ENCODE measurements at places on chromosomes 4 and X.
A peak's percentile ranks its signal among the peaks of the same experiment; 100 is the strongest.

GRCh38 chr4:176099314-176099713 is 33.7 kb downstream of the WDR17 start:
- DNase-seq: no peak

DNA sequence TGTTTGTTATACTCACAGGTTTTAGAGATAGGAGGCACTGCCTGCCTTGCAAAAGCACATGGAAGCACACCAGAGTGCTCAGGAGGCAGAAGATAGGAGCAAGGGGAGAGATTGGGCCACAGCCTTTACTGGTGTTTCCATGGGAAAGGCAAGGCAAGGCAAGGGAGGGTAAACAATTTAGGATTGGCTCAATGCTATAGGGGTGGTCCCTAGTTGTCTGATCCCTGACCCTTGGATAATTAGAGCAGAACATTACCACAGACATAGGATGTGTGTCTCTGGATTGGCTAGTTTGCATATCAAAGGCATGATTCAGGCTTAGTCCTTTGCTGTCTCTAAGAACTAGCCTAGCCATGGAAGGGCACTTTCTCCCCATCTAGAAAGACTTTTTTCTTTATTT is 36.1 kb downstream of the GRXCR1 start:
- DNase-seq: no peak

DNA sequence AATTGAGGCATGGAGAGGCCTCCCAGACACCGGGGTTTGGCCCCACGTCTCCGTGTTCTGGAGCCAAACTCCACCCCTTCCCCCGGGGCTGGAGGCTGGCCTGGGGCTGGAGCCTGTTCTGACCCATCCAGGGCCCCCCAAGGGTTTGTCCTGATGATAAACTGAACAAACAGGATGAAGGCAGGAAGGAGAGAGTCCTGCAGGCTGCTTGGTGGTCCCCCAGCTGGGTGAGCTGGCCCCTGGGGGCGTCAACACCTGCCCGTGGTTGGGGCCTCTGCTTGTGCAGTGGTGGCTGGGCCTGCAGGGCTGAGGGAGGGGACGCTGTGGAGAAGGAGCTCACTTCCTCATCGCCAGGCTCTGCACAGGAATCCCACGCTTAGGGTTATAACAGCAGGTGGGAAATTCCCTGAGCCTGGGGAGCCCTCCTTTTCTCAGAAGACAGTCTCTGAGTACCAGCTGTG is 2.3 kb downstream of the SH3TC1 start:
- no peak for DNase-seq

DNA sequence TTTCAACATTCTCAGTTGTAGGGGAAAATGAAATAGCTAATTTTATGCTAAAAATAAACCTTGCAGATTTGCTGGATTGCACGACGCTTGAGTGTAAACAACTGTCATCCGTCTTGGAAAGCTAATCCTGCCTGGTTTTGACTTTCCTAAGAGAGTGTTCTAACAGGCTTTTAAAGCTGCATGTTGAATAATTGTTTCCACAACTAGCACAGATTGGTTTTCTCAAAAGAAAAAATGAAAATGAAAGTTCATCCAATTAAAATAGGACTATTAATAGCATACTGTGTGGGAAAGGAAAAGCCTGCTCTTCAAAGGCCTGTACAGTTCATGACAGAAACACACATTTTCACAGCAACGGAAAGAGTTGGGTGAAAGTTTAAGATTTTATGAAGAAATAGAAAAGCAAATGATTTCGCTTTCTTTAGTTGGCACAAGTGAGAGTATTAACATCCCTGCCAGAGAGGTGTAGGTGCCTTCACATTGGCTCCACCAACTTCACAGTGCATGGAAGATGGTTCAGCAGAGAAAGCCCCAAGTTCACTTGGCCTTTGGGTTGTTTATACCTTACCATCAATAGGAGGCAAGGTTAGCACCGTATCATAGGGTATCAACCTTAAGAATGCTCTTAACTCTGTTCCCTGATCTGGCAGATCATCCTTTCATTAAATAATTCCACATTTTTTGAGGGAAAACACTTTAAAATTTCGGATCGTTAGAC is 140.0 kb upstream of the GUCY1A1 start:
- no peak for DNase-seq

GRCh38 chr4:40909363-40909876 is 159.7 kb downstream of the NSUN7 start:
- DNase-seq: no peak

- DNase-seq: peak; percentile 71
These were observed 375 bp downstream of the FGFR3 start for GRCh38 chr4:1793496-1793840.

- no peak for DNase-seq
These were observed 154.4 kb upstream of the KLF3 start for GRCh38 chr4:38509551-38509950.

- DNase-seq: no peak
These were observed 72.7 kb upstream of the BOD1L1 start for GRCh38 chr4:13700021-13700857.

GRCh38 chr4:165006456-165006855 is 25.3 kb upstream of the TRIM60 start:
- DNase-seq: no peak

GRCh38 chr4:7591409-7592053 is 156.8 kb upstream of the PSAPL1 start:
- DNase-seq: no peak

DNA sequence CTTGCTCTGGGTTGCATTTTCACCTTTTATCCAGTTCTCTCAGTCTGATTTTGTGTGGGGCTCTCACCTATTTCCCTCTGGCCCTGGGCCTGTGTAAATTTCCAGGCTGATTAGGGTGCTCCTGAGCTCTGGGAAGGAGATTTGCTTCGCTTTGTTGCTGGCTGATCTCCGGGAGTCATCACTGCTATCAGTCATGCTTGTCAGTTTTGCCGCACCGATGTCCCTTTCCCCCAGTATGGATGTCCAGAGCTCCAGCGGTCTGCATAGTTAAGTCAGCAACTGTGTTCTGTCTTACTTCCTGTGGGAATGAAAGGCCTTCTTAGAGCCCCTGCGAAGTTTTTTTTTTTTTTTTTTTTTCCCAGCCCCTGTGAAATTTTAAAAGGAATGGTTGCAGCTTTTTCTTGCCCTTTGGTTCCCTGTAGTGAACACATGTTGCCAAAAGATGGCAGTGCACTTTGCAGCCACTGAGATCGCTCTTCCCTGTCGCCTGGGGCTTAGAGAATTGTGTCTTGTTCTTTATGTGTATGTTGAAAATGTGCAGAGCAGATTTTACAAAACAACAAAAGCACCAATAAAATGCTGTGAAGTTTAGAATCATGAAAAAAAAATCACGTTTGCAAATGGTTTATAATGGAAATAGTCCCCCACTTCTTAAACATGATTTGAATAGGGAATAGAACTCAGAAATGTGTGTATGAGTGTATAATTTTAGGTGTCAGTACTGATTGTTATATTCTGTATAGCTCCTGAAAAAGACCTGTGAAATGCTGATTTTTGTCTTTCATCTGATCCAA is 109.1 kb upstream of the SLC4A4 start:
- peak; percentile 57 for DNase-seq

DNA sequence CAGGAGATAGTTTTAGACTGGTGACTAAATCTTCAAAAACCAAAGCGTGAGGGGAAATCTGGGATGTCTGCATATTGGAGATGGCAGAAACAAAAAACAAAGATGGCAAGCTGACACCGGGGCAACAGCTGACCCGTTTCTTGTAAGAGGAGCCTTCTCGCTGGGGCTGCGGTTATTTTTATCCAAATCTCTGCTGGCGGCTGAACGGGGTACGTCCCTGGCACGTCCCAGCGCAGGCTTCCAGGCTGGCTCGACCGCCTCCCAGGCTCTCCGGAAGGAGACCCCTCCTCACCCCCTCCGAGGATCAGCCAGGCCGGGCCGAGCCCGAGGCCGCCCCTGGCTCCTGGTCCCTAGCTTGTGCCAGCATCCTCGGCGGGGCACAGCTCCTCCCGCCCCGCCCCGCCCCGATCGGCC is 403 bp downstream of the SGCB start:
- DNase-seq: peak; percentile 21

DNA sequence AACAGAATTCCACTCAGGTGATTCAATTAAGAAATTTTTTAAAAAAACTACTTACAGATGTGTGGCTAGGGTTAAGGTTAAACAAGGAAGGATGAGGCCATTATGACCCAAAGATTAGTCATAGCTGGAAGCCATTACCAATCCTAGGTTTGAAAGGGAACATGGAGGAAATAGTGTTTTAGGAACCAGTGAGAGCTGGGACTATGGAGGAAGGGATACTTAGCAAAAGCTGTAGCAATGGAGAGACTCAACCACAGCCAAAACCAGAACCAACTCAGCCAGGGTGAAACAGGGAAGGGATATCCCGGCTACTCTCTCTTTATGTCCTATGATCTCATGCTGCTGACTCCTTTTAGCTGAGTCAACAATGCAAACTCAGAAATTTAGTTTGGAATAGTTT is 148.6 kb upstream of the CNKSR2 start:
- DNase-seq: no peak

GRCh38 chrX:125089761-125090445 is 229.8 kb upstream of the TEX13C start:
- DNase-seq: no peak

DNA sequence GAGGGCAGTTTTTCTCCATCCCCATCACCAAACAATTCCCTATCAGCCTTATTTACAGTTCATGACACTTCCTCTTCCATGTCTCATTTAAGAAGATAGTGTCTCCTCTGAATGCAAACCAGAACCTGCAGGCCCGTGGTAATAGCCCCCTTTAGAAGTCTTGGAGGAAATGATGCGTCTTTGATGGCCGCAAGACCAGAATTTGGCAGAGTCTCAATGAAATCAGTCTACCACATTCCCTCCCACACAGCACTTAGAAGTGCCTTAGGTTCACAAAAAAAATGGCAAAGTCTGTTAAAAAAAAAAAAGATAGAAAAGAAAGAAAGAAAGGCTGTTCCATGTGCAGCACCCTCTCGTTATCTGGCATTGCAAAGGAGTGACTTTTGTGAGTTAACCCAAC is 2.1 kb upstream of the KDR start:
- no peak for DNase-seq

- no peak for DNase-seq
These were observed 34.1 kb downstream of the CNKSR2 start for GRCh38 chrX:21408307-21408706.

GRCh38 chrX:49951524-49952193 is 29.3 kb downstream of the CLCN5 start:
- no peak for DNase-seq

DNA sequence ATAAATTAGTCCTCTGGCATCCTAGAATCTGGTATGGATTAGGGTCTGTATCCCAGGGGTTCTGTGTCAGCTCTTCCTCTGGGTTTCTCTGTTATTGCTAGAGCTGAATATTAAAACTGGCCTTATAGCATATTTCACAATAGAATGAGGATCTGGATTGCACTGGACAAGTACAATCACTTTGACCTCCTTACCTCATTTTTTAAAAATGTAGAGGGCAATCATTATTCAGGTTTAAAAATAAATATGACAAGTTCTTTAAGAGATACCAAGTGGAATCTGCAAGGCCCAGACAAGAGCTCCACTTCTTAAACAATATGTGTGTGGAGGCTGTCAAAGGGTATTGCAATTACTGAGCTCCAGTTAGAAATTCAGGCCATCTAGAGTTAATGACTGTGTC is 1.4 kb downstream of the PALLD start:
- DNase-seq: no peak

DNA sequence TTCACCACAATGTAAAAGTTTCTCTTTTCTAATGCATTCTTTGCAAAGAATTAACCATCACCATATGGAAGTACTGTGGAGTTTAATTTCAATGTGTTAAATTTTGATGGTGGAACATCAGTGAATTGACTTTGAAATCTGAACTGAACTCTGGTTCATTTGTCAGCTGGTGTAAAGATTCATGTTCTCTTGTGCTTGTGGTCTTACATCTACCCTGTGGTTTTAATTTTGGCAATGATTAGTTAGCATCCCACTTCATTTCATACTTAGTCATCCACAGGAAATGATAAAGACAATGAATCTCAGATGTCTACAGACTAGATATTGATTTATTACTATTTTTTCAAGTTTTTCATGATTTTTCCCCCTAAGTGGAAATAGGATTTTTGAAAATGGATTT is 77.8 kb downstream of the GRID2 start:
- DNase-seq: no peak

GRCh38 chr4:6278801-6279197 is 9.1 kb downstream of the WFS1 start:
- no peak for DNase-seq

GRCh38 chrX:116204932-116205331 is 34.4 kb downstream of the AGTR2 start:
- peak; percentile 32 for DNase-seq

DNA sequence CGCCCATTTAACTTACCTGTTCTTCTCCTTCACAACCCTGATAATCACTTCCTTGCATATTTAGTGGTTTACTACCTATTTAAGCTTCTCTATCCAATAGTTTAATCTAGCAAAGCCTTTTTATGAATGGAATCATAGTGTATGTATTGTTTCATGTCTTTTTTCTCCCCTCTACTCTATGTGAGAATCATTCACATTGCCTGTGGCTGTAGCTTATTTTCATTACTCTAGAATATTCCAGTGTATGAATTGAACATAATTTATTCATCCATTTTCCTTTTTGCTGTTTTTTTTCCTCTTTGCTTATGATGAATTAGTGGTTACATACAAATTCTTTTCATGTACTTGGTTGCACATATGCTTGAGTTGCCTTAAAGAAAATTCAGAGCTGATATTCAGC is 490 bp upstream of the ADH4 start:
- no peak for DNase-seq

- DNase-seq: no peak
These were observed 209.6 kb upstream of the IRS4 start for GRCh38 chrX:108945883-108946523.

DNA sequence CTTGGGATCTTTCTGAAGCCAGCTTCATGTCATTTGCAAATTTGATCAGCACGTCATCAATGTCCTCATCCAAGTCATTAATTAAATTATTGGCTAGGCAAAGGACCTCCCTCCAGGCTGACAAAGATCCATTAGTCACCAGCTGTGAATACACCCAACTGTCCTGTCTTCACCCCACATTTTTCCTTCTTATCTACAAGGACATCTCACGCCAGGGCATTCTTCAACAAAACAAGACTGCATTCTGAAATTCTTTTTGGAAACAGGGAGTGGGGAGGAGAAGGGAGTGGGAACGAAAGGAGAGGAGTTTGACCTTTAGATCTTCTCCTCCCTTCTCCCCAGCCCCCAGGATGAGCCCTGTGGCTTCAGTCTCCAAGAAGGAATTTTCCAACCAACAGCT is 32.7 kb downstream of the NLGN3 start:
- no peak for DNase-seq

DNA sequence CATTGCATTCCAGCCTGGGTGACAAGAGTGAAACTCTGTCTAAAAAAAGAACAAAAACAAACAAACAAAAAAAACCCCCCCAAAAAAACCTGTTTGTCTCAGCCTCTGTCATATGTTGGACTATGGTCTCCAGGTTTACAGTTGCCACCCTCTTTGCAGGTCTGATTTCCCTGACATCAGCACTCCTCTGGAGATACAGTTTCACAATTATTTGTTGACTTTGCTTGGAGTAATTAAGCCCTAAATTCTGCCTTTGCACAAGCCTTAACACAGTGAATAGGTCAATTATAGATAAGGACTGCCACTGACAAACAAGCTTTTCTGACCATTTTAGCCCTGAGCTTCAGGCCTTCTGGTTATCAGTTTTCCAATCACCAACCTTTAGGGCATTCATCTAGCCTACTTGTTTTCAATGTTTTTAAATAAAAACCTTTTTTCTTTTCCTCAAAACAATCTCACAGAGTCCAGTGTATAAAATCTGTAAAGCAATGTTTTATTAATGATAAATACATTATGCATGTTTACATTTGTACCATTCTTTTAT is 20.4 kb upstream of the MAPK10 start:
- DNase-seq: no peak

All from HAP-1 (cell line).